Mesenteric fat pad (tissue), 1 donor: ENCODE measurements at places on chromosomes 7 and 10.

- DNase-seq, result no peak
These were observed 15.2 kb upstream of the CDCA7L start for GRCh38 chr7:21960922-21961321.

DNA sequence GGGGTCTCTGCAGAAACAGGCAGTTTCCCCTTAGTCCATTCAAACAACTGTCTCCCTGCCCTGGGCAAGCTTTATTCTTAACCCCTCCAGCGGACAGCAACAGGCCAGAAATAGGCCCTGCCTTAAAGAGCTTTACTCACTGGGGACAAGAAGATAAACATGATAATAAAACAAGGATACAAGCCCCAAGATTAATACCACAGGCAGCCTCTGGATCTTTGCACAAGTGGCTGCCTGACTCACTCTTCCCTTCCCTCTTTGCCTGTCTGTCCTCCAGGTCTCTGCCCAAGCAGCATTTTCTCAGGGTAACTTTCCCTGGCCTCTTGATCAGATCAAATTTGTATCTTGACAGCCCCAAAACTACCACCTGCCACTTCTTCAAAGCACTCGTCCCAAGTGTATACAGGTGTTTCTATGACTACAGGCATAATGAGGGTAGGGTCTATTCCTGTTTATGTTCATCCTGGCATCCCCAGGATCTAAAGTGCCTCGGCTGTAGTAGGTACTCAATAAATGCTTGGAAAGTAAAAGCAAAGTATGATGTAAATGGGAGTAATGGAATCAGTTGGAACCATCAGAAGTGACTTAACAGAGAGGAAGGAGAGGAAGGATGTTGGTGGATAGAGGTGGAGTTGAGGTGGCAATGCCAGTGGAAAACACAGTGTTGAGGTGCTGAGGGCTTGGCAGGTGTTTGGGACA lies 7.0 kb upstream of the CAMK2G start:
- DNase-seq, result no peak

DNA sequence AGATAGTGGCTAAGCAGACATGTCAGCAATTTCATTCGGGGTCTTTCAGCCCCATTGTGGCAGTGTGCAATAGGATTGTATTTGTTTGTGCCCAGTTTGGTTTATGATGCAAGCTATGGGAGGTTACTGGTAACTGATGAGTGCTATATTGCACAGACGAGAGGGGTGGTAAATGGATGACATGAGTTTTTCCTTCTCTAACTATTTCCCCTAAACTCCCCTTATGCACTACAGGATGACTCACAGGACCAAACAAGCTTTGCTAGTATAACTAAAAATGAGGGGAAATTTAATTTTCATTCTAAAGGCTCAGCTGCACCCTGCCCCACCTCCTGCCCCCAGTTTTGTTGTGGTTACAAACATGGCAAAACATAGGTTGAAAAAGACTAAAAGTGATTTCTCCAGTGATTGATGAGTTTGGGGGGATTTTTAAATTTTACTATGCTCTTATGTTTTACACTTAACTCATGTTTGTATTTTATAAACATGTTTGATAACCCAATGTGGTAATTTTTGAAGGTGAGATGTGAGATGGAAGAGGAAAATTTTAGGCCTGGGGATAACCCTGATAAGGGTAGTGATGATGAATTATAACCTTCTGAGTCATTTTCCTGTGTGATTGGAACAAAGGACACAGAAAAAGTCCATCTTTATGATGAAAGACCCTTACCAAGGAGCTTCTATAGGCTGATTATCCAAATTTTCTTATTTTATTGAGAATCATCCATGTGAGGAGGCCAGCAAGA lies 60.8 kb upstream of the NAMPT start:
- no peak for DNase-seq

GRCh38 chr10:6912424-6912823 lies 332.3 kb upstream of the PRKCQ start:
- DNase-seq, result no peak

- no peak for DNase-seq
These were observed 56.3 kb downstream of the MICALL2 start for GRCh38 chr7:1402791-1403637.

GRCh38 chr10:21138769-21139340 lies 241.7 kb upstream of the NEBL start:
- no peak for DNase-seq

- peak; percentile 67 for DNase-seq
These were observed 96.6 kb upstream of the GPR26 start for GRCh38 chr10:123569436-123570035.

GRCh38 chr10:6924166-6924565 lies 344.1 kb upstream of the PRKCQ start:
- DNase-seq, result no peak

GRCh38 chr7:51827631-51828030 lies 511.0 kb upstream of the COBL start:
- DNase-seq, result no peak

DNA sequence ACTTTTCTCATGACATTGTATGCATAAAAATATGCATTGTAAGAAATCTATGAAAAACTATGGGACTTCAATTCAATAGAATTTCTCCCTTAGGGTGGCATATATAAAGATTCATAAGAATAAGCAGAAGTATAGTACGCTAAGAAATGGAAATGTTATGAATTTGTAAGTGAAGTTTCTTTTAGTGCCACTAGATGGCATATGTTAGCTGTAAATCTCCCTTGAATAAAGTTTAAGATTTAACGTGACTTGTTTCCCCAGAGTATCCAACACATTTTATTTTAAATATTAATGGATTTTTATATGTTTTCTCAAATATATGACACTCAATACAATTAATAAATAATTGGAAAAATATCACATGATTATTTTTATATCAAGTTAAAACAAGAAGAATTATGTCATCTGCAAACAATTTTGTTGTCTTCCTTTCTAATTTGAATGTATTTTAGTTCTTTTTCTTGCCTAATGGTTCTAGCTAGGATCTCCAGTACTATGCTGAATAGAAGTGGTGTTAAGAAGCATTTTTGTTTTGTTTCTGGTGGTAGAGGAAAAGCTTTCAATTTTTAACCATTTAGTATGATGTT lies 287.2 kb downstream of the HGF start:
- DNase-seq, result no peak

GRCh38 chr7:33431543-33431942 lies 302.2 kb downstream of the BBS9 start:
- DNase-seq, result no peak

DNA sequence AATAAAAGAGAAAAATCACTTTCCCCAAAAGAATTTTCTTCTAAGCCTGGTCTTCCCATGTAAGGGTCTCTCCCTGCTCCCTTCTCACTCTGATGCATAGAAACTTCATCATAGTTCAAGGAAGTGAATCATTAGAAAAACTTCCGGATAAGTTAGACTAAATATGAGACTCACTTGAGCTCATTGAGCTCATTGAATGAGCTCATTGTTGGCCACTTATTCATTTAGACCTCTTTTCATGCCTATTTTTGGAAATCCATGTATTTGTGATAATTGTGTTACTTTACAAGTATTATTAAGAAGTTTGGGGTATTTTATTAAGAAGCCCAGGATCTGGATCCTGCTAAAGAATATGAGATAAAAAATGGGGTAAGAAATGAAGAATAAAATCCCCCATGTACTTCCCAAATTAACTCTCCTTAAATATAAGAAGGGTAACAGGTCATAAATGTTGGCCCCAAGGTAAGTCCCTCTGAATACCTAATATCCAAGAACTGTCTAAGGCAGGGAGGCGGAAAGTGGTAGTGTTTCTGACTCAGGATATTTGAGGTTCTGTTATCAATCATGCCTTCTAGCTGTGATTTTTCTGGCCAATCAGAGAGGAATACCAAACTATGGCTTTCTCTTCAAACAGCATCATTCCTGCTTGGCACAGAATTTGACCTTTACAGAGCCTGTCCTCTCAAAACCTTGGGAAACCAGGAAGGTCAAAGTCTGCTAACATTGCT lies 236.5 kb upstream of the PTN start:
- no peak for DNase-seq

DNA sequence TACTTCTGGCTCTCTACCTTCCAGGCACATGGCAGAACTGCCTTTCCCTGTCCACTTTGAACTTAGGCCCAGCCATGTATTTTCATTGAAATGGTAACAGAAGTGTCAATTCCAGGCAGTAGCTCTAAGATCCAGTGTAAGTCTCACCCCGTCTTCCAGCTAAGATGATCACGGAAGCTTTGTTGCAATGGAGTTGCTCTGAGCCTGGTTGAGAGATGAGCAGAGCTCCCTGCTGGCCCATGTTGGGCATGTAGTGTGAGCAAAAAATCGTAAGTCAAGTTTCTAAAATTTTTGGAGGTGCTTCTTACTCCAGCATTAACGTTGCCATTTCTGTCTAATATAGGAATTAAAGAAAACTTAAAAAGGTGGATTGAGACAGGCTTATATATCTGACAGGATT lies 274.4 kb downstream of the IPMK start:
- DNase-seq, result no peak

GRCh38 chr10:43846187-43846680 lies 197.6 kb upstream of the ZNF32 start:
- no peak for DNase-seq

DNA sequence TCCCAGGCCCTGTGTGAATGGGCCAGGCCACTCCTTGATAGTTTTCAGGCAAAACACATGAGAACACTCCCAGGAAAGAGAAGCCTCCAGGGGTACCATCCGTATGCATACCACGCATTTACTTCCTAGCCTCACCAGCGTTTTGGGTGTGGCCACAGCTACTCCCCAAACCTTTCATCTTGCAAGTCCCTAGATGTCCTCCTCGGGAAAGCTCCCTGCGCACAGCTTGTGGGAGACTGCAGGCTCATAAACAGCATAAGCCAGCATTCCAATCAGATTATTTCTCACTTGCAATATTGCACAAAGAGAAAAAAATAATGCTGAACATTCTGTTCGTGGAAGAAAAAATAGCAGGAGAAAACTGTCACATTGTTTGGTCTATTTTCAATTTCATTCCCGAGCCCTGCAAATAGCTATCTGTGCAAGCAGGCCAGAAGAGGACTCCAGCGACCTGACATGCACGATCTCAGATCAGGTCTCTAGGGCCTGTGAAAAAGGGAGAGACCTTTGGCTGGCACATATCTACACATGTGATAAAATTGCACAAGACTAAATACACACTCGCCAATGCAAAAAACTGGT lies 175.6 kb downstream of the PLXNA4 start:
- DNase-seq, result peak; percentile 74

DNA sequence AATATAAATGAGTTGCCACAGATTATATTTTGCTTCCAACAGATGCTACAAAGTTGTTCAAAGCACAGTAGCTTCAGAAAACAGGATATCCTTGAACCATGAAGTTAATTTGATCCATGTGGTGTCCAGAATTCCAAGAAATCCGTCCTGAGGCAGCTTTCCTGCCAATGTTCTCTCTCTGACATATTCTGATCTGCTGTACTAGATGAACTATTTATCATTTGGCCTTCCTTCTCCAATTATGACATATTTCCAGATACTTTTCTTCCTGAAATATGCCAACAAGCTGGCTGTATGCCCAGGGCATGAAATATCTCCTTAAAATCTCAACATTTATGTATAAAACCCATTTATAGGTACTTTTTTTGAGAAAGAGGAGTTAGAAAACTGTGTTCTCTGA lies 141.1 kb downstream of the SPAG6 start:
- DNase-seq, result no peak

DNA sequence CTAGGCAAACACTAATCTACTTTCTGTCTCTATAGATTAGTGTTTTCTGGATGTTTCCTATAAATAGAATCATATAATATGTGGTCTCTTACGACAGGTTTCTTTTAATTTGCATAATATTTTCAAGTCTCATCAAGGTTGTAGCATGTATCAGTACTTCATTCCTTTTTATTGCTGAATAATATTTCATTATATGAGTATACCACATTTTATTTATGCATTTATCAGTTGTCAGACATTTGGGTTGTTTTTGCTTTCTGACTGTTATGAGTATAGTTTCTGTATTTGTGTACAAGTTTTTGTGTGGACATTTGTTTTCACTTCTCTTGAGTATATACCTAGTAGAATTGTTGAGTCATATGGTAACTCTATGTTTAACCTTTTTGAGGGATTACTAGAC lies 48.2 kb downstream of the SHOC2 start:
- DNase-seq, result no peak

DNA sequence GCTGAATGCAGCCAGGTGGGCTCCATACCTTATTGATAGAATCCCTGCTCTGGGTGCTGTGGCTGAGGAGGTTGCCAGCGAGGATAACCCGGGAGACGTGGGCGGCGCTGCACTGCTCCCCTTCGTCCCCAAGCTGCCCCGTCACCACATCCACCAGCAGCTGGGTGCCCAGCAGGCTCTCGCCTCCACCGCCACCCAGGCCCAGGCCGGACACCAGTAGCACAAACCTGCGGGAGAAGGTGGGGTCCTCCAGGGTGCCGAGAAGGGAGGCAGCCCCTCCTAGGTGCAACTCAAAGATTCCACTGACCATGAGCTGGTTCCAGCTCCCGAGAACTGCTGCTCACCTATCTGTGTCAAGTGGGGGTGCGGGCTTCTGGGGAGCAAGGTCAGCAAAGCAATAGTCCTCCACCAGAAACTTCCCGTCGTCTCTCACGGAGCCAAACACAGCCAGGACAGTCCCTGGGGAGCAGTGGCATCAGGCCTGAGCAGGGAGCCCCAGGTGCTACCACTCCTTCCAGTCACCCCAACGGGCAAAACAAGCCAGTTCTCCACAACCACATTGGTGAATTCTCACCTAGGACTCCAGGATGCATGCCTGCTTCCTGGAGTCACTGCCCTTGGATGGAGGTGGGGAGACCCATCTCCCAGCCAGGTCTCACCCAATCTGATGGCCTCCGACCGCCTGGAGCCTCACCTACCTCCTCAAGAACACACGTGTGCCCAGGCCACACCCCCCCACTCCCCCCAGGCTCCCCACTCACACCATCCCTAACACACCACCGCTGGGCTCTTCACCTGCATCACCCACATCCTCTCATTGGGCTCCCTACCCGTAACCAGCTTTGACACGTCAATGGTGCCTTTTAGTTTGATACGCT lies 6.3 kb downstream of the POLD2 start:
- no peak for DNase-seq

- DNase-seq, result no peak
These were observed 2.1 kb downstream of the PDSS1 start for GRCh38 chr10:26699631-26700030.

GRCh38 chr7:115674467-115675024 lies 356.0 kb downstream of the TFEC start:
- DNase-seq, result no peak

GRCh38 chr7:117839507-117839906 lies 33.7 kb downstream of the CTTNBP2 start:
- DNase-seq, result no peak

GRCh38 chr10:22325272-22326144 lies 4.6 kb downstream of the BMI1 start:
- DNase-seq, result peak; percentile 93

GRCh38 chr10:63798599-63799498 lies 277.6 kb downstream of the REEP3 start:
- no peak for DNase-seq

GRCh38 chr7:142248-142941 lies 50.0 kb upstream of the FAM20C start:
- peak; percentile 86 for DNase-seq
